ENCODE measurements at places on chromosomes 5 and 9.

DNA sequence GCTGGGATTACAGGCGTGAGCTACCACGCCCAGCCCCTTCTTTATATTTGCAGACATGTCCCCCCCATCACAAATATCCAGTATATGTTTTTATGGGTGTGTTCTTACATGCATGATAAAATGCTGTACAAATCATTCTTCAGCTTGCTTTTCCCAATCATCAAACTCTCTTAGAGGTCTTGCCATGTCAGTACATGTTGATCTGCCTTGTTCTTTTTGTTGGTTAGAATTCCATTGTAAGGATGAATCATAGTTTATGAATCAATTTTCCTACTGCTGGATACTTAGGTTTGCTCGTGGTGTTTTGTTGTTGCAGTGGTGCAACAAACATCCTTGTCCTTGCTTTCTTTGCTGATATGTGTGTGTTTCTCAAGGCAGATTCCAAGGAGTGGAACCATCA, 79.9 kb upstream of the NEURL1B start:
- no peak for DNase-seq

GRCh38 chr5:36300927-36301540, 668 bp downstream of the RANBP3L start:
- DNase-seq = no peak

DNA sequence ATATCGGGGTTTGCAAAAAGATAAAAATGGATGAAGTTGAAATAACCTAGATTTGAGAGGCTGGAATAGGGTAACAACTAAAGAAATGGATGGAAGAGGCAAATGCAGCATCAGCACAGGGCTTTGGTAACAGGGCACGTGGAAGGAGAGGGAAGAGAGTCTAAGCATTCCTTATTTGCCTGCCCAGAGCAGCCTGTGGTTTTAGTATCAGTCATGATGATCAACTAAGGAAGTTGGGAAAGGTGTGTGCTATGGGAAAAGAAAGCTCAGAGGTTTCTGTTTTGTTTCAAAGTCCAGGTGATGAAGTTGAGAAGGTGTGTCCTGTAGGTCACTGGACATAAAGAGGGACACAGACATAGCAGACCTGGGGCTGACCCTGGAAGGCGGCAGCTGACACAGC, 28.8 kb downstream of the GAS1 start:
- no peak for DNase-seq

DNA sequence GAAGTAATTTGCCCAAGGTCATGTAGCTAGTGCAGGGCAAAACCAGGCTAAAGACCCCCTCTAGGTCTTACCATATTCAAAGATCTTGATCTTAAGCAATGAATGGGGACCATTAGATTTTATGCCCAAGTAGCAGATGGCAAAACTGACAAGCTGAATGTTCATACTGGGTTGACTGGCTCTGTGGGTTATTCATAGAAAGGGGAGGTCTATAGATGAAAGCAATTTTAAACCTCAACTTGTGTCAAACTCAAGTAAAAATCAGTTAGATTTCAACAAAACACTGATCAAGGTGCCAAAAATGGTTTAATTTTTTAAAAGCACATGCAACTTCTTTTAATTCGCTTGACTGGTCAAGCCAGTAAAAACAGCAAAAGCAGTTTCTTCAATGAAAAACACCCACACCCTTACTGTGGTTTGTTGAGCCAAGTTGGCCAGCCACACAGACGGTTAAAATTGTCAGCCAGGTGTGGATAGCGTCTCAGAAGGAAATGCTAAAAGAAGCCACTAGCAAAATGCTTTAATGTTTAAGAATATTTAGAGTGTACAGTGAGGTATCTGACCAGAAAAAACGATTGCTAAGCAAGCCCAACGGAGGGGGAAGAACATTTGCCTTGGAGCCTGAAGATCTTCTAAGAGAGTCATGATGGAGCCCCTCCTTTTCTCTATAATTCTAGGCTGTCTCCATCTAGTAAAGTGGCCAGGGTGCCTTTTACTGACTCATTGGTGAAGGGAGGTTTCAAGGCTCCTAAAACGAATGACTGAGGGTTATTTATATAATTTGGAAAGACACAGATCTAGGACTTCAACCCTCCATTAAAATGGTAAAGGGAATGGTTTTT, 539.6 kb upstream of the CLINT1 start:
- DNase-seq = no peak

DNA sequence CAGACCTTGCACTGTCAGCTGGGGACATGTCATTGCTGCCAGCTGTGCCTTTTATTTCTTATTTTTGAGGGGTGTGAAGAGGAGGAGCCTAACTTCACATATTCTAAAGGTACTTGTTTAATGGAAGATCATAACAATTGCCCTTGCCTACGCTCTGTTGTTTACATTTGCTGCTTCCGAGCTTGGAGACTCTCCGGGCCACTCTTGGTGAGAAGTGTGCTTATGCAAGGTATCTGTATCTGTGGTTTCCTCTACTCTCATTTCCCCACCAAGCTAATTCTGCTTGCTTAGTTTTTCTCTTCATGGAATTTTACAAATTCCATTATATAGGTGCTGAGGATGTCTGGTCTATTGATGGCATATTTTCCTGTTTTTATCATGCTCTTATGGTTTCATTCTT, 105.3 kb downstream of the RASGRF2 start:
- no peak for DNase-seq

- no peak for DNase-seq
Measured at GRCh38 chr5:135115591-135115990, 81.6 kb upstream of the PITX1 start.

- no peak for DNase-seq
Measured at GRCh38 chr5:34599471-34600117, 56.5 kb upstream of the RAI14 start.

GRCh38 chr5:160477266-160477970, 55.8 kb downstream of the PTTG1 start:
- DNase-seq = no peak

- no peak for DNase-seq
Measured at GRCh38 chr5:4735261-4735660, 404.9 kb upstream of the ADAMTS16 start.

DNA sequence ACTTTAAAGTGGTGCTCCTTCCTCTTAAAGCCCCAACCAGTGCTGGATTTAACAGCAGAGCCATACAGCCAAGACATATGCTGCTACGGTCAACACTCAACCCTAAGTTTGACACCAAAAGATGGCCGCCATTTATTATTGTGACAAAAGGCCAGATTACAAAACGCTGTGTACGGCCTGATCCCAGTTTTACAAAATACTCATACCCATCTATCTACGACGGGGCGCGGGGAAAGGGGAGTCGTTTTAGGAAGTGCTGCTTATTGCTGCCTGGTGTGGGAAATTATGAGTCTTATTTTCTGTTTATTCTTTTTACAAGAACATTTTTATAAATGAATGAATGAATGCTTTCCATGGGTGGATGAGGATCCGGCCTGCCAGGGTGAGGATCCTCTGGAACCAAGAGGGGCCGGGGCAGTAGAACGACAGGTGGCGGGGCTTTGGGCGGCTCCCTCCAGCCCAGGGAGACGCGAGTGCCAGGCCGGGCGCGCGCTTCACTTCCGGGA, 457 bp upstream of the IDNK start:
- no peak for DNase-seq

DNA sequence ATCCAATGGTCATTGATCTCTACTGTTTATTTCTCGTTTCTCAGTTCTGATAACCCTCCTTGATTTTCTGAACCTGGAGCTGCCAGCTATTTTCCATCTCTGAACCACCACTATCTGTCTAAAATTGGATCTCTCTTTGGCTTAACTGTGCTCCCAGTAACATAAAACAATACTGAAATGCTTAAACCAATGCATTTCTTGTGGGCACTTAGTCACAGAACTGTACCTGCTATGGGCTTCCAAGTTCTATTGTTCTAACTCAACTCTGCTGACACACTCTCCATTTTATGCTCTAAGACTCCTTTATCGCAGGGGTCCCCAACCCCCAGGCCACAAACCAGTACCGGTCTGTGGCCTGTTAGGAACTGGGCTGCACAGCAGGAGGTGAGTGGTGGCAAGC, 120.6 kb downstream of the LHFPL2 start:
- no peak for DNase-seq

DNA sequence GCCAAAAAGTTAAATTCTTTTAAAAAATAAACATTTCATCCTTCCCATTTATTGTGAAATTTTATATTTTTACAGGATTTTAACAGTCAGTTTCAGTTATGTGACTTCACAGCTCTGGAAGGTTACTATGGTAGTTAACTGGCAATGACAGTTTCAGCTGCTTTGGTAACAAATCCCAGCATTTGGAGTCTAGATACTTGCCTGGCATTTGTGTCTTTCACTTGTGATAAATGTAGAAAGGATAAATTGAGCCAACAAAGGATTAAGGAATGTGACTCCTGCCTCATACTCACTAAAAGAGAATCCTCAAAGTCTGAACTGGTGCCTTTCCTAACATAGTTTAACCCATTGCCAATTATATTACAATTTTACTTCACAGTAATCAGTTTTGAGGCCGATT, 315.5 kb downstream of the FER start:
- DNase-seq = no peak

DNA sequence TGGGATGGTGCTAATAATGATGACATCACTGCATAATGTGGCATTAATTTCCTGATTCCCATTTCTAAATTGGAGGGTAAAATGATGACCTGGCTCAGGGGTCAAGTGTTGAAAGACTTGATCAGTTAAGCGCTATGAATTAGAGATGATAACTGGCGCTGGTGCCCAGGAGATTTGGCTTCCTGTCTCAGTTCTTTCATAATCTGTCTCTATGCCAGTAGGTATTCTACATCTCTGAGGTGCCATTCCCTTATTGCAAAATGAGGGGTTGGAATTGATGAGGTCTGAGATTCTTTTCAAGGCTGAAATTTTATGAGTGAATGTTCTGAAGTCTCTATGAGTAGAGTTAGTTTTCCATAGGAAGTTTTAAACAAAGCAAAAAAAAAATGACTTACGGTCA, 1715.1 kb upstream of the WWC1 start:
- no peak for DNase-seq

GRCh38 chr9:97348871-97349270, 41.4 kb downstream of the CCDC180 start:
- no peak for DNase-seq

GRCh38 chr9:111871499-111871855, 25.1 kb upstream of the UGCG start:
- no peak for DNase-seq

- no peak for DNase-seq
Measured at GRCh38 chr5:34475249-34475966, 180.7 kb upstream of the RAI14 start.

DNA sequence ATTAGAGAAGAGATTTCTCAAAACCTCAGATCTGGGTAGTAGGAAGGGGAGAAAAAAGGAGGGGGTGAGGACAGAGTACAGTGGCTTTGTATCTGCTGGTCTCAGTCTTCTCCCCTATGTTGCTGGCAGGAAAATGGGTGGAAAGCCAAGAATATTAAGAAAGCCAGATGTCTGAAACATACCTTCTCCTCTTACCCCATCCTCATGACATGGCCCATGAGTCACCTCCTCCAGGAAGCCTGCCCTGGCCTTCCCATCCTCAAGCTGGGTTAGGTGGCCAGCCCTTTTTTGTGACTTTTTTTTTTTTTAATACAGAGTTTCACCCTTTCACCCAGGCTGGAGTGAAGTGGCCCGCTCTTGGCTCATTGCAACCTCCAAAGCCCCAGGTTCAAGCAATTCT, 61.8 kb downstream of the ABCA1 start:
- DNase-seq = no peak

DNA sequence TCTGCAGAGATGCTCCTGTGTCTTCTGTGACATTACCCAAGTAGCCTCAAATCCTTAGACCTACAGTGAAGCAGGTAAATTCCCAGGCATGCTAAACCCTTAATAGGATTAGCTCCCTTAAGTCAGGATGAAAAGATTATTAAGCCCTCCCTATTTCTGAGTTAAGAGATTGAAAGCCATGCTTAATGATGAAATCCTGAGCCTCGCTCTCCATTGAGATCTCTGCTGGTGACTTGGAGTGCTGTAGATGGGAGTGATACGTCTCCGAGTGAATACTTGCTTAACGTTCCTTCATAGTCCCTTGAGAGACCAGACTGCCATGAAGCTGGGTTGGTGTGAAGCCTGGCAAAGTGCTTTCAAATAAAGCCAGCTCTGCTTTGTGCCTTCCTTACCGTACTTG, 34.2 kb downstream of the AOPEP start:
- DNase-seq = no peak

DNA sequence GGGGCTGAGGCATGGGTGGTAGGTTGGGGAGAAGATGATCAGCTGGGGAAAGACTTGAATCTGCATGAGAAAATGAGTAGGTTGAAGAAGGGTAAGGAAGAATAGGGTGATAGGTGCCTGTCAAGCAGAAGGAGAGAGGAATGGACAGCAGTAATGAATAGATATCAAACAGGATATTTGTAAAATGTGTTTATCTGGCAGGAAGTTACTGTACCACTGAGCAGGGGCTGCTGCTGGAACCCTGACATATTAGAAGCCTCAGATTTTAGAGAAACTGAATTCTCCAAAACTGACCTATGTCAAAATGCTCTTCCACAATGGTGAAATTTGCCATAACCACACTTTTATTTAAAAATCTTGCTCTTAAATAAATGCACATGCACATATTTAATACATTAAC, 41.0 kb downstream of the CCDC192 start:
- no peak for DNase-seq

- no peak for DNase-seq
Measured at GRCh38 chr5:6458833-6459232, 10.2 kb downstream of the UBE2QL1 start.

- DNase-seq = no peak
Measured at GRCh38 chr5:142492781-142493281, 168.0 kb upstream of the SPRY4 start.

- DNase-seq = no peak
Measured at GRCh38 chr5:164651546-164652275, 1146.3 kb downstream of the MAT2B start.

Data from activated gamma-delta T cell (primary cell).